ENCODE measurements at places on chromosomes 5 and 9.

- DNase-seq: no peak
Observed at GRCh38 chr9:687034-687785, 154.3 kb upstream of the DMRT1 start.

DNA sequence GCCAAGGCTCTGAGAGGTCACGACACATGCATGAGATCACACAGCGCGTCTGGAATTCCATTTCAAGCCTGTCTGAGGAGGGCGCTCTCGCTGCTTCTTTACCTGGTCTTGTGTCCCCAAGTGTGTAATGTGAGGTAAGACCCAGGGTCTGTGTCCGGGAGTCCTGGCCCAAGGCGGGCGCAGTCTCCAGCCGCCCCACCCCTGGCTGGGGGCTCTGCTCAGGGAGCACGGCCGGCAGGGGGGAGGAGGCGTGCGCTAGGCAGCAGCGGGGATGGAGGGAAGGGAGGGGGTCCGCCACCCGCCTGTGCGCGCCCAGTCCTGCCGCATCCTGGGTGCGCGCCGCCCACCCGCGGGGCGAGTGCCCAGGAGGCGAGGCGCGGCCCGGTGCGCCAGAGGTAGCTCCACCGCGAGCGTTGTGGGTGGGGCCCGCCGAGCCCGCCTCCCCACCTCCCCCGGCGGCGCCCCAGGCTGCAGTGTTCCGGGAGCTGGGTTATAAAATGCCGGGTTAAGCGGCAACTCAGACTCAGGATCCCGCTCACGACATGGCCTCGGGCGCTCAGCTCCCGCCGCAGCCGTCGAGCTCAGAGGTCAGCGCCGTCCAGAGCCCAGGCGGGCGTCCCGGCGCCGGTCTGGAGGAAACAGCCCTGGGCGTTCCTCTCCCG, at the start of gene CCNI2:
Gene CCNI2, plus strand, starts transcription at position 473 of the 662 bp plus-strand sequence. Its CDS starts 70 bp downstream, at position 543.
- DNase-seq: no peak

GRCh38 chr9:132591751-132592314, 9.4 kb downstream of the BARHL1 start:
- no peak for DNase-seq

- no peak for DNase-seq
Observed at GRCh38 chr9:68500457-68501381, 40.0 kb downstream of the TMEM252 start.

DNA sequence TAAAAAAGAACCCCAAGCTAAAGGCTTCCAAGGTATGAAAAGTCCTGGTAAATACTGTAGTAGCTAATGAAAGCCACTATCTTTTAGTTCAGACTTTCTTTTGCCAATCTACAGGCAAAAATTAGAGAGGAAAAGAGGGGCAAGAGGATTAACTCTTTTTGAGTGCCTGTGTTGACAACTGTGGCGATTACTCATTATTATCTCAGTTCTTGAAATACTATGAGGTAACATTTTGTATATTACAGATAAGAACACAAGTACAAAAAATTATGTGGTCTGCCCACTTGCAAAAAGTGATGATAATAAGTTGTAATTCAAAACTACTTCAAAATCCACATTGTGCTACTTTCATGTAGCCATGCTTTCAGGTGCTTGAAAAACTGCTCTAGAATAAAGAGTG, 144.0 kb downstream of the DTWD2 start:
- DNase-seq: no peak

Data from HL-60 (cell line).